Activated gamma-delta T cell treated with anti-CD3 and anti-CD28 coated beads, Interleukin-2, amount 50 U/mL, for 16 hours (primary cell): ENCODE measurements at places on chromosomes 12 and 14.

GRCh38 chr12:11496157-11496851 is 100.9 kb upstream of the PRB2 start:
- DNase-seq, result no peak

GRCh38 chr12:51749206-51749985 is 99.1 kb downstream of the FIGNL2 start:
- no peak for DNase-seq

- DNase-seq, result no peak
Observed at GRCh38 chr12:112573141-112573540, 154.4 kb downstream of the PTPN11 start.

- no peak for DNase-seq
Observed at GRCh38 chr12:111975161-111975931, 37.6 kb downstream of the TMEM116 start.

DNA sequence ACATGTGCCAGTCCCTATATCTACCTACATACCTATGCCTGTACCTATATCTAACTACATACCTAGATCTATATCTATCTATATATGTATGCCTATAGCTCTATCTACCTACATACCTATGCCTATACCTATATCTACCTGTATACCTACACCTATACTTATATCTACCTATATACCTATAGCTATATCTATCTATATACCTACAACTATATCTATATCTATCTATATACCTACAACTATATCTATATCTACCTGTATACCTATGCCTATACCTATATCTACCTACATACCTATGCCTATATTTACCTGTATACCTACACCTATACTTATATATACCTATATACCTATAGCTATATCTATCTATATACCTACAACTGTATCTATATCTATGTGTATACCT is 56.6 kb downstream of the TBX3 start:
- DNase-seq, result no peak
